CD8-positive, alpha-beta T cell (primary cell): ENCODE measurements at places on chromosomes 3 and 15.

GRCh38 chr3:127209840-127210653 lies 17.1 kb downstream of the PRR23E start:
- no peak for DNase-seq

GRCh38 chr3:129327510-129327909 lies 48.8 kb downstream of the HMCES start:
- DNase-seq: no peak

GRCh38 chr3:112634786-112635541 lies 6.0 kb downstream of the CCDC80 start:
- no peak for DNase-seq

DNA sequence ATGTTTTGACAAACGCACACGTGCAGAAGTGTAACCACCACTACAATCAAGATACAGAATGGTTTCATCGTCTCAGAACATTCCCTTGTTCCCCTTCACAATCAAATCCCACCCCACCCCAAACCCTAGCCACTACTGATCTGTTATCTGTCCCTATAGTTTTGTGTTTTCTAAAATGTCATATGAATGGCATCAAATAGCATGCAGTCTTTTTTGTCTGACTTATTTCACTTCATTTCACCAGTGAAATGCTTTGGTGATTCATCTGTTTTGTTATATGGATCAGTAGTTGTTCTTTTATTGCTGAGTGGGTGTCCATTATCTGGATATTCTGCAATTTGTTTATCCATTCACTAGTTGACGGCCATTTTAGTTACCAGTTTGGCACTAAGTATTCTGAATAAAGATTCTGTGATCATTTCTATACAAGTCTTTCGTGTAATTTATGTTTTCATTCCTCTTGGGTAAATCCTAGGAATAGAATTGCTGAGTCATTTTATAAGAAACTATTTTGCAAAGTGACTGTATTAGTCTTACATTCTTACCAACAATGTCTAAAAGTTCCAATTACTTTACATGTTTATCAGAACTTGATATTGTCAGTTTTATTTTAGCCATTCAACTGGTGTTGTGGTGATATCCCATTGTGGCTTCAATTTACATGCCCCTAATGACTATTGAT lies 232.8 kb downstream of the CLSTN2 start:
- no peak for DNase-seq

- DNase-seq: no peak
Observed at GRCh38 chr3:184694716-184695115, 17.1 kb downstream of the MAGEF1 start.

- no peak for DNase-seq
Observed at GRCh38 chr3:98058244-98058960, 23.3 kb upstream of the GABRR3 start.

DNA sequence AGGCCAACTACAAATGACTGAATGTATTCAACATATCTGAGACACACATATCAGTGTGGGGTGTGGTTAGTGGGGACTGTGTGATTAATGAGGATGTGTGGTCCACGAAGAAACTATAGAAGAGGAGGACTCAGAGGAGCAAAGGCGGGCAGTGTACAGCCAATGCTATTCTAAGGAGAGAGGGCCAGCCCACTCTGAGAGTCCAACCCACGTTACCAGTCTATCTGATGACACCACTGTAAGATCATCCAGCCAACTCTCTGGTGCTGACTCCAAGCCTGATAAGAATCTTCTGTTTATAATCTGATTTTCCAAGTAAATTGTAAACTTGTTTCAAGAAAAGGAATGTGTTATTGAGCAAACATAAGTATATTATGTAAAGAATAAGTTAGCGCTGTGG lies 47.2 kb downstream of the MCF2L2 start:
- no peak for DNase-seq

GRCh38 chr3:117566926-117567325 lies 857.3 kb downstream of the TUSC7 start:
- DNase-seq: no peak

- DNase-seq: no peak
Observed at GRCh38 chr3:43764056-43764455, 73.3 kb downstream of the ABHD5 start.

DNA sequence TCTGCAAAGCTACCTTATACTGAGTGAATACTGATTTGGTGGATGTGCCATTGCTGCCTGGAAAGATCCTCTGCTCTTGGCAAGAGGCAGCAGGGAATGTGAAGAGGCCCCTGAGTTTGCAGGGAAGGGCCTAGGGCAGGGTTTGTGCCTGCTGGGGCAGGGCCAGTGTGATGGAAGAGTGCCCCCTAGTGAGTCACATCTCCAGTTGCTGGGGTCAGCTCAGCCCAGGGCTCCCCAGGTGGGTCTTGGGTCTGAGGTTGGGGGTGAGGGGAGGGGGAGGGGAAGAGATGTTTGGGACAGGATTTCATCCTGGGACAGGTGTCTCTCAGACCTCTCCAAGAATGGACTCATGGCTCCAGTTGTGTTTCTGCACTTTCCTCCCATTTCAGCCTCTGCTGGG lies 4.1 kb upstream of the AMOTL2 start:
- DNase-seq: peak; percentile 55

DNA sequence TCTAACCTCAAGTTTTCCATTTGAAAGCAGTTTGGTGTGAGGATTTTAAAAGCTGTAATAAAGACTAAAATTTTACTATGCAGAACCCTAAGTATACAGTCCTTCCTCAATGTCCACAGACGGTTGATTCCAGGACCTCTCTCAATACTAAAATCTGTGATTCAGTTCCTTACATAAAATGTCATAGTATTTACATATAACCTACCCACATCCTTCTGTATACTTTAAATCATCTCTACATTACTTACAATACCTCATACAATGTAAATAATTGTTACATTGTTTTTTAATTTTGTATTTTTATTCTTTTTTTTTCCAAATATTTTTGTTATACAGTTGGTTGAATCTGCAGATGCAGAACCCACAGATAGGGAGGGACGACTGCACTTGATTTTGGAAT lies 2.8 kb upstream of the TOPAZ1 start:
- DNase-seq: no peak

DNA sequence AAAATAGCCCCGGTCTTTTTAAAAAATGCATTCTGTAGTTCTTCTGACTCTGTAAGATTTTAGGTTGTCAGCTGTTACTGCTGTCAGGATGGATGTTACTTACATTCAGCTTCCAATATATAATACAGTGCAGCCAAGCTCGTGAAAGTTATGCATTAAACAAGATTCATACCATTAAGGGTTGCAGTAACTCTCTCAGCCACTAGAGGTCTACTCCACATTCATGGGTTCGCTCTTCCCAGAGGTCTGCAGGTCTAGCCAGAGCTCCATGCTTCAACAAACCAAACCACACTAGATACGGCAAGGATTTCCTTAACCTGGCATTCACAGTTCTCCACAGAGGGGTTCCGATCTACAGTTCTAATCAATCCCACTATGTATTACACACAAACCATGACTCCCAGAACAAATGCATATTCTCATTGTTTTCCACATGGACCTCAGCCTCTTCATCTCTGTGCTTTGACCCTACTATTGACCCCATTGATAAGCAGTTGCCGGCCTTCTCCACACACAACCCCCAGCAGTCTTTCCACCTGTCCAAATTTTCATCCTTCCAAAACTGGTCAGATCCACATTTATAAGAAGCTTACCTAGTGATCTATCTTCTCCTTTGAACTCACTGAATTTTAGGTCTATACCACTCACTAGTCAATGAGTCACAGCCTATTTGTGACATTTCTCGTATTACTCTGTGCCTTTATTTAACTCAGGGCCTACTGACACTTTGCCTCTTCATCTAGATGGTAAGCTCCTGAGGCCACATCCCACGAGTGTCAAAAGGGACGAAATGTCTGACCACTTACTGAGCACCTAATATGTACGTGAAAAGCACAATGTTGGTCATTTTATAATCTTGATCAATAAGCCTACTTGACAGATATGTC lies 33.7 kb downstream of the RORA start:
- DNase-seq: no peak

DNA sequence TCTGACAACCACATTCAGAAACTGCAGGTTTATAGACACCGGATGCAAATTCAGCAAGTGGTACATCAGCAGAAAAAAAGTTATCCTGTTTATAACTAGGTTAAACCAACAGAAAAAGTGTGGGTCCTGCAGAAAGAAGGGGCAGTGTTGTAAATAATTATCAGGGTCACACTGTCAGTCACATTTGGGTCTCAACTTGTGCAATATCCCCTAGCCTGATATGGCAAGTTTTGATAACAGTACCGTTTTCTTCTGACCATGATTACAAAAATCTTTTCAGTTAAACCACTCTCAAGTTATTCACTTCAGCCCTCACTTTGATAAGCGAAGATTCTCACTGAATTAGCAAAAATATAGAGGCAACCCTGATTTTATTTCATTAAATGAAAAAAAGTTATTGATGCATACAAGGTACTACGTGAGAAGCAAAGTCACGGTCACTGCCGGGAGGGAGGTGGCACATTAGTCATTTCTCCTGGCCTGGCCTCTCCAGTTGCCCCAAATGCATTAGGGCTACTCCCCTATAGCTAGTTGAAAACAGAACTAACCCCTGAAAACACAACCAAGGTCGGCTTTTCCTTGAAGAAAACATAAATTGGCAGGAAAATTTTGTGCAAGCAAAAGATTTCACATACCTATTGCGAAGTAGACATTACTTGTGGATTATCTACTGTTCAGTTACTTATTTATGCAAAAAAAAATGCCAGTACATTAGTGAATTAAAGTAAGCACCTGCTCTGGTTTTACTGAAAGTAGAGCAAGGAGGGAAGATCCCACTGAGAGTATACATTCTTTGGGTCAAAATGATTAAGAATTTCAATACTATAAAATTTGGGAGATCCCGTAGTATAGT lies 28.6 kb downstream of the IL5RA start:
- no peak for DNase-seq

DNA sequence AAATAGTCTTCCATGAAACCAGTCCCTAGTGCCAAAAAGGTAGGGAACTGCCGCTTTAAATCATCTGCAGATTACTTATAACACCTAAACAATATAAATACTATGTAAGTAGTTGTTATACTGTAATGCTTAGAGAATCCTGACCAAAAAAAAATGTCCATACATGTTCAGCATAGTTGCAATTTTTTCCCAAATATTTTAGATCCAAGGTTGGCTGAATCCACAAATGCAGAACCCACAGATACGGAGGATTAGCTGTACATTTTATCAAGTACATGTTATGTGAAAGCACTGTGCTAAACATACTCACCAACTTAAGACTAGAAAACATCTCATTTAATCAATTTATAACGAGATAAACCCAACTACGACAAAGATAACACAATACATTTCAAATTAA lies 9.3 kb downstream of the MSL2 start:
- no peak for DNase-seq

DNA sequence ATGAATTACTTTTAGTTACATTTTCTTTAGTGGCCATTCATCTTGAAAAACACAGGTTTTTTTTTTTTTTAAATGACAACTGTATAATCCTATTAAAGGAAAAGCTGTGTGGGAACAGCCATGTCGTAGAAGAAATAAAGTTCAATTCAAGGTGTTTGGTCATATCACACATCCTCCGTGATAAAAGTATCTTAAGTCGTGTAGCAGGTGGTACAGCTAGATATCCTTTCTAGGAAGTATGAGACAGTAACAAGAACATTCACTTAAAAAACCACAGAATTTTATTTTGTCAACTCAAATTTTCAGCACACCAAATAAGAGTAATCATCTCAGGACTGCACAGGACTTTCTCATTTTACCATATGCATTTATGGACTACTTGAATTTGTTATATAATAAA lies 16.1 kb downstream of the ZDHHC23 start:
- no peak for DNase-seq

- DNase-seq: no peak
Observed at GRCh38 chr15:90844696-90845095, 23.7 kb upstream of the FURIN start.

DNA sequence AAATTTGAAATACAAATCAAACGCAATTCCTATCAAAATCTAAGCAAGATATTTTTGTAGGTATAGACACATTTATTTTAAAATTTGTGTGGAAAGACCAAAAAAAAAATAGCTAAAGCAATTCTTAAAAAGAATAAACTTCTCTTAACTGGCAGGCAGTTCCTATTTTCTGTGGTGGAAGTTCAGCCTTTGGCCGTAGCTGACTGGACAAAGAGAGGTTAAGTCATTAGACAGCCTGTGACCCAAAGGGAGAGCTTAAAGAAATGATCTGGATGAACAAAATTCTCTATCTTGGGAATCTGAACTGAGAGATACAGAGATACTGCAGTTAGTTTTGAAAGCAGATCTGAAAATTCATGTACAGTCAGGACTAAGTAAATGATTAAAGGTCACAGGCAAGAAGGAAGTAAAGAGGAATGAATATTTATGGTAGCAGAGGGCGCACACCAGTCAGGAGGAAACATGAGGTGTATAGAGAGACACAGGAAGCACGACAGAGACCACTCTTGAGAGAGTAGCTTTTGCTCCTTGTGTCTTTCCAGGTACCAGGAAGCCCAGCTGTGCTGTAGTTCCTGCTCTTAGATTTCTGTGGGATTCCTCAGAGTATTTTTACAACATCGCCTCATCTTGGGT lies 57.5 kb downstream of the TPRG1 start:
- no peak for DNase-seq

DNA sequence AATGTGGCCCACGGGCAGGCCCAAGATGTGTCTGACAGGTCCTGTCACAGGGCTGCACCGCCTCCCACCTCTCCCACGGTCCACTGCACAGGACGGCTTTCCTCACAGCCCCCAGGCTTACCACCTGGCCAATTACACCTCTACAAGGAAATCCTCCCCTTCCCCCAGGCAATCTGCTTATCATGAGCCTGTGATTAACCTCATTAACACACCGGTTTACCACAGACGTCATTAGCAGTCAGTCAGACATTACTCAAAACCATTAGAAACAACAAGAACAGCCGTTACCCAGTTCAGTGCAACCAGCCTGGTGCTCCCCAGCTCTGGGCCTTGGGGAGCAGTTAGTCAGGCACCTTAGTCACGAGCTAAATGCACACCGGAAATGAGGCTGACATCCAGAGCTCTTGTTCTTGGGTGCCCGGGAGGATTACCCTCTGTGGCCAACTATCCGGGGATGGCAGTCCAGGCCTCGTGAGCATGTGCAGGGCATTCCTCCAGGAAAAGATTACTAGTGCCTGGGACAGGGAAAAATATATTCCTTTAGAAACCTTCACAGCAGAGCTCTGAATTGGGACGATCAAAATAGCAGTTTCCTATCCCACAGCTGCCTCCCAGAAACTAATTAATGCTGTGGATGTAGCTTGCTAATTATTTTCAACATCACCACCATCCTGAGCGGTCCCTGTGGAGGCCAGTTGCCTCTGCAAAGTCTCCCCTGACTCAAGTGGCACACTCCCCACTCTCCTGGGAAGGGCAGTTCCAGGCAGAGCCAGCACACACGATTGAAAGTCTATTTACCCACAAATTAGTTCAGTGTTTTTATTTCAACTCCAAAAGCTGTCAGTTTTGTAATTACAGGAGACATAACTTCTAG lies 117.4 kb upstream of the ZBED2 start:
- DNase-seq: no peak
